ENCODE measurements at places on chromosomes 7 and 10.

DNA sequence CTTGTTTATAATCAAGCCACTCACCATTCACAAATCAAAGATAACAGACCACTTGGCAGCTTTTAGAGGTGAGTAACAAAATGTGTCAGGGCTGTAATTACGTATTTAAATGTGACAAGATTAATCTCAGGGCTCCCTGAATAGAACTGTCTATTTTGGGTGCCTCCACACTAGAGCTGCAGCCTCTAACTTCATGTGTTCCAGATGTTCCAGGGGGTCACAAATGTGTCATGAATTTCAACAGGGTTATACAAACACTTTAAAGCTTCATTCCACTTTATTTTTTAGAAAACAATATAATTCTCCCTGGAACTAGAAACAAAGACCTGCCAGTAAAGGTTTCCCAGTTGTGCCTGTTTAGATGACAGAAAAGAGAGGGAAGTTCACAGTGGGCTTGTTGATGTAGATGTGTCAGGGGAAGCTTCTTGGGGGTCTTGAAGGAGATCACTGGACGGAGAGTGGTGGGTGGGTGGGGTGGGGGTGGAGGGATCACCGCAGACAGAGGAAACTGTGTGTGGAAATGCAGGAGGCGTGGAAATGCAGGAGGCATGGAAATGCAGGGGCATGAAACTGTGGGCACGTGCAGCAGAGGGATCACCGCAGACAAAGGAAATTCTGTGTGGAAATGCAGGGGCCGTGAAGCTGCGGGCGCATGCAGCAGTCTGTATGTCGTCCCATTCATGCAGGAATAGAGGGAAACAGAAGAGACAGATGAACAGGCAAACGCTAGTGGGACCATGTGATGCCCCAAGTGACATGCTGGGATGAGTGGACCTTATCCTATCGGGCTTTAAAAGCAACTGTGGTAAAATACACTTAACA is 42.0 kb upstream of the TRIL start:
- no peak for DNase-seq

- DNase-seq = no peak
These were observed 118.4 kb downstream of the ABCA13 start for GRCh38 chr7:48289656-48290055.

DNA sequence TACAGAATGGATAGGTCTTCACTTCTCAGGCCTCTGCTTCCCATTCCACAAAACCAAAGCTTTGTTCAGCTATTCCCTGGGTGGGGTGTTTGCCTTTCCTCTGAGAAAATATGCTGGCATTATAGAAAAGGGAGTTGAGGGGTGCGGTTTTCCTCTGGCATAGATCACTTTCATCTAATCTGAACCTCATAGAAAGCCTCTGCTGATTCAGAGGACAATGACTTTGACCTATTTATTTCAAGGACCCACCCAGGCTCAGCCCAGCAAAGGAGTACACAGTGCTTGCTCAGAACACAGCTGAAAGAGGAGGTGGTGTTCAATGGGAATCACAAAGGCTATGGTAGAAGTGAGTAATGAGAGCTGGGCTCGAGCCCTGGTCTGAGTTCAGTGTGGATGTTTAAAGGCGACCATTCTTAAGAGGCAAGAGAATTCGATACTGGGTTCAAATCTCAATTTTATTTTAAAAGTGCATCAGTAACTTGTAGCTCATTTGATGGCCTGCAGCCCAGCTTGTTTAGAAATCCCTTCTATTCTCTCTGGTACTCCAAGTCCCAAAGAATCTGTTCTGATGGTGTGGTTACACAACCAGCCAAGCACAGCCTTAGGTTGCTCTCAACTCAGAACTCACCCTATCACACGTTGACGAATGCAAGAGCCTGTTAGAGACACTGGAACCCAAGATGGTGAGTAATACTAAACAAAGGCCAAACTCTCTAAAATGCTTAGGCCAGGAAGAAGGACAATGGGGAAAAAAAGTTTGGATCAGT is 1012.8 kb downstream of the LRMDA start:
- DNase-seq = no peak

DNA sequence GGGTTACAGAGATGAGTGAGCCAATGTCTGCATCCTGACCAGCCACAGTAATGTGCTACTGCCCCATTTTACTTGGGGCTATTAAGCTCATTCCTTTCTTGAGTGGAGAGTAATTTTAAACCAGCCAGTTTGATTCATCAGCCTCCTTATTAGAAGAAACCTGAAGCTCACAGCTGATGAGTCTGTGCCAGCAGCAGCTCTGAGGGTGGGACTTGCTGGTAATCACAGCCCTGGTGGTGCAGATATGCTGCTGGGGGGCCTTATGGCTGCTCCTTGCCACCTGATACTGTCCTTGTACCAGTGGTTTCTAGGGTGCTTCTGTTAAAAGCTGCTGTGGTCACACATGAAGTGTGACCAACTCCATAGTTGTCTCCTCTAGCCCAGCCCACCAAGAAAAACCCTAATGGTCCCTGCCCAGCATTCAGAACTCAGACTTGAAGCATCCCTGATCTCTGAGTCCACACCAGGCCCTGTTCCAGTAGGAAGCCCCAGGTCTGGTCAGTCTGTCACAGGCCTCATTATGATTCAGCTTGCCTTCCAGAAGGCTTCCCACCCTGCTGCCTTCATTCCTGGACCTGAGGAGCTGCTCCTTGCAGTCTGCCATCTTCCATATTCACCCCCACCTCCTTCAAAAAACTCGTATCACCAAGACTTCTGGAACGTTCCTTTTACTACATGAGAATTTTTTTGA is 28.9 kb upstream of the RBM20 start:
- no peak for DNase-seq

DNA sequence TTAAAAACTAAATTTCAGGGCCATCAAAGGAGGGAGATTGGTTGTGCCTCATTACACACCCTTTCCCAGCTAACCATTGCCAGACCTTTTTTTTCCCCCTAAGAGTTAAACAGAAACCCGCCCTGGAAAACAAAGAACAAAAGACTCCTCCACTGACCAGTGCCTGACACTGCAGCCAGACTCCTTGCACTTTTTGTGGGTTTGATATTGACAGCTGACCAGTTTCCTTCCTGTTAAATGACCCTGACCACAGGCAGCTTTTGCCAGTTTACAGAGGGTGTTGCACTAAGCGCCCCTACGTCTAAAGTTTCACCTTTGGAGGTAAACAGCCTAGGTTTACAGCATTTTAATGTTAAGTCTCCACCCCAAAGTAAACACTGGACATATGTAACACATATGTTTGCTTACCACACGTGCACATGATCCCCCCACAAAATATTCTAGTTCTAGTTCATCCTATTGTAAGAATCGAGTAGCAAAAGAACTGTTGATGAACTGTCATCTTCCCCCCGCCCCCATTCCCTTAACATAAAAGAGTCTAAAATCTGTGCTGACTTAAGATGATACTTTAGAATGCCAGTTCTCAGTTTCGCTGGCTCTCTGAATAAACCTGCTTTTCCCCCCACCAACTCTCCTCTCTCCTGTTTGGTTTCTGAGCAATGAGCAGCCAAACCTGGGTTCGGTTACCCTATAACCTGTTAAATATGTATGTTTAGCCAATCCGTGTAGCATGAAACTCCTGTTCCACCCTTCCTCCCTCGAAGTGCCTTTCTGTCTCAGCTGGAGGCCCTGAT is 38.0 kb downstream of the FOXI2 start:
- DNase-seq = no peak

DNA sequence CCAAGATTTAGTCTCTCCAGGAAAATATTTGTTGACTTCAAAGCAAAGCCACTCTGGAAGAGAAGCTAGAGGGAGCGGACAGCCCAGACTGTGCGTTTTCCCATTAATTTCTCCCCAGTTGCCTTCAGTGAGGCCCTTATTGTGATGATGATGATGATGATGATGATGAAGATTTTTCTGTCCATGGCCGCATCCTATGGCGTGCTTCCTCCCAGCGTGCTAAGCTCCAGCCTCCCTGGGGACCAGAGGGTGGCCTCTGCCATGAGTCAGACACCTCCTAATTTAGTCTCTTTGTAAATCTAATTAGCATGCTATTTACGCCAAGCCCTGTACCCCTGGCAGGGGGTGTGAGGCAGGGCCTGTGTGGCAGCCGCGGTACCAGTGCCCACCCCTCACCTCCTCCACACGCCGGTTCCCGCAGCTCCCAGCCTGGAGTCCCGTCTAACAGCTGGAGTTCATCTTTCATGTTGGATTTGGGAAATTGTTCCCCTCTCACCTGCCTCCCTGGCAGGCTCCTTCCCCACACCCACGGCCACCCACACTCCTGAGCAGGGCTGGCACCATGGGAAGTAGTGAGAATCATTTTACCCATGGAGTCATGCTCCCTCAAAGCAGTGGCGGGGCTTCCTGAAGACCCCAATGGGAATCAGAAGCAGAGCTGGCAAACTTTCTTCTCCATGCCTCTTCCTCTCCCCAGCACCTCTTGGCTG is 92.2 kb downstream of the C10orf105 start:
- DNase-seq = no peak

DNA sequence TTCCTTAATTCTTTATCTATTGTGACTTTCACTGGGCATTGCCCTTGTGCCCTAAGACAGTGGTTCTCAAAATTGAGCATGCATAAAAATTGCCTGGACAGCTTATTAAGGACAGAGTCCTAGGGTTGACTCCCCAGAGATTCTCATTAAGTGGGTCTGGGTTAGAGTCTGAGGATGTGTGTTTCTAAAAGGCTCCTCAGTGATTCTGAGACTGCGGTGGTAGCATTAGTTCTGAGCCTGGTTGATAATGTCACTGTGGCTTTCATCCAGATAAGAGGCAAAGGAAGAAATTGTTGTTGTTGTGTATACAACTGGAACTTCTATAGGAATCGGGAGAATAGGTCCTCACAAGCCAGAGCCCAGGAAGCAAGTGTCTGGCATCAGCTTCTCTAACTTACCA is 1.3 kb downstream of the IFIT2 start:
- DNase-seq = no peak

- no peak for DNase-seq
These were observed 92.6 kb downstream of the CYTH3 start for GRCh38 chr7:6179620-6180343.

DNA sequence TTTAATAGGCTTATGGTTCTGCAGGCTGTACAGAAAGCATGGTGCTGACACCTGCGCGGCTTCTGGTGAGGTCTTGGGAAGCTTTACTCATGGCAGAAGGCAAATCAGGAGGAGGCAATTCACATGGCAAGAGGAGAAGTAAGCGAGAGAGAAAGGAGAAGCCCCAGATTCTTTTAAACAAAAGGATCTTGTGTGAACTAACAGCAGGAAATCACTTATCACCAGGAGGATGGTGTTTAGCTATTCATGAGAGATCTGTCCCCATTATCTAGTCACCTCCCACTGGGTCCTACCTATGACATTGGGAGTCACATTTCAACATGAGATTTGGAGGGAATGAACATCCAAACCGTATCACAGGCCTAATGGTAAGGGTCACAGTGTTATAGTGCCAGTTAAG is 678.0 kb upstream of the KCND2 start:
- no peak for DNase-seq

DNA sequence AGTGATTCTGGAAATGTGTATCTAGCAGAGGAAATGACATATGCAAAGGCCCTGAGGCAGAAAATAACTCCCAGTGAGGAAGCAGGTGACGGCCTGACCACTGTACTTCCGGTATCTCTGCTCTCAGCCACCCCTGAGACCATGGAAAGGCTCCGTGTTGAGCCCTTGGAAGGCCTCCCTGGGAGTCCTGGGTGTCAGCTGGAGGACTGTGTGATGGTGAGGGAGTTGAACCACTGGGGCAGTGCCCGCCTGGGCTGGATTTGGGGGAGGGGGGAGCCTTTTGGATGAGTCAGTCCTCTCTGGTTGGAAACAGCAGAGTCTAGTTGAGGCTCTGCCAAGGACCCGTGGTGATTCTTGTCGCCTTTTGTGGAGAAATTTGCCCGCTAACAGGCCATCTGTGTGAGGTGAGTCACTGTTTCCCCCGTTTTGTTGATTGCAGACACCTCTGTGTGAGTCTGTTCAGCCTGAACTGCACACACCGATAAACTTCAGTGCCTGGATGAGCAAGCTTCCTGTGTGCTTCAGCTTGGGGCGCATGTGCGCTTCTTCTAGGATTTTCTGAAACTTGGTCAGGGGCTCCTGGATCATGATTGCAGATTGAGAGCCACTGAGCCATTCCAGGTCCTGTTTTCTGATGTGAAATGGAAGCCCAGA is 98.6 kb downstream of the GRK5 start:
- DNase-seq = peak; percentile 84

DNA sequence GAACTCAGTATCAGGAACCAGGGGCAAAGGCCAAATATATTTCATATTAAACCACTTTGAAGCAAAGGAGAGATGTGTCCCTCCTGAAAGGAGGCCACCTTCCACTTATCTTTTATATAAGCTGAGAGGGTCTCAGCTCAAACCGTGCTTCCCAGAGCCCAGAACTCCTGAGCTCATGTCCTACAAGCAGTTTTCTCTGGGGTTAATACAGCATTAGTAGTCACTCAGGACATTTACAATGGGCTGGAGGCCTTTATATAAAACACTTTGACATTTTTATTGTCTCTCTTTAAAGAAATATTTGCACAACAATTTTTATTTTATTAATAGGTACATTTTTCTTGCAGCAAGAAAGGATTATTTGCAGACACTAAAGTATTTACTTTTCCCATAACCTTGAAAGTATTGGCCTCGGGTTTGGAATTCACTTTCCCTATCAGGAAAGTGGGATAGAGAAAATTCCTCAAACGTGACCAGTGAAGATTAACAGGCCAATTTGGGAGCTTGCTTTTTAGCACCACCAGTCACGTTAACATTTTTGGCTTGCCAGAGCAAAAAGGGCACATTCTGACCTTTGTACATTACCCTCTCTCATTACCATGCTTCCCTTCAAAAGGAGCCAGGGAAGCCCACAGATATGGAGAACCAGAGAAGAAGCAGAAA is 464.9 kb upstream of the NRP1 start:
- peak; percentile 14 for DNase-seq

DNA sequence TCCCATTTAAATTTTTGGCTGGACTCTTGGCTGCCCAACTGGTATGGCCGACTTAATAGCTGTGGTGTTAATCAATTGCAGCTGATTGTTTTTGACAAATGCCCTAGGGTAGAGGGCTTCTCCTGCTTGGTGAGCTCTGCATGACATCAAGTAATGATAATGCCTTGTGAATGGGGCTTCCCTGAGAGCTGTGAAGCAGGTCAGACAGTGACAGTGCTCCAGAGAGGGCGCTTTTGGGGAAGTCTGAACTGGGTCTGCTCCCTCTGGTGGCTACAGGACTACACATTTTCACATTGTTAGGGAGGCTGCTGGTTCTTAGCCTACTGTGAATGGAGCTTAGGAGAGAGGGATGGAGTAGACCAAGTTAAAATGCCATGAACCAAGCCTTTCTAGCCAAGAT is 98.8 kb downstream of the SDK1 start:
- no peak for DNase-seq

- DNase-seq = no peak
These were observed 111.6 kb downstream of the C10orf90 start for GRCh38 chr10:126558881-126559280.

Measured in HTR-8/SVneo (cell line).